ENCODE measurements at places on chromosomes 12 and 14.

DNA sequence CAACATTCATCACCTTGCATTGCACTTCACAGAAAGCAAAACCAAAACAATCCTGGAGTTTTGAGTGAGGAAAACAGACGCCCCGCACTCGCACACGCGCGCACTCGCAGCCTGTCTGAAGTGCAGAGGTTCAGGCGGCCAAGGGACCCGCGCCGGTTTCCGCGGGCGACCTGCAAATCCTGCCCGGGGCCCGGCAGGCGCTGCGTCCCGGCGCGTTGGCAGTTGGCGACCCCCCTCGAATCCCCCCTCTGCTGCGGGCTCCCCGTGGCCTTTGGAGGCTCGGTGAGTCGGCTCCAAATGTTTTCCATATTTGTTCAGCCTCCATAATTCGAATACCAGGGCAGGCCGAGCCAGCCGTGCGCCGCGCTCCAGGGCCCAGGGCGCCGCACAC, at the start of gene SSPN:
TSS of gene SSPN (plus strand) at position 324 of the 391 bp plus-strand sequence. CDS start 100 bp downstream, outside the sequence.
- H3K36me3 ChIP-seq, result no peaks in the 10 kb centered on the region
- peak within 1 kb of the TSS; percentile 86 for H3K27ac ChIP-seq
- H3K4me1 ChIP-seq, result peaks cover 4% of the 10 kb centered on the region
- peak within 1 kb of the TSS; percentile 96 for H3K4me3 ChIP-seq

DNA sequence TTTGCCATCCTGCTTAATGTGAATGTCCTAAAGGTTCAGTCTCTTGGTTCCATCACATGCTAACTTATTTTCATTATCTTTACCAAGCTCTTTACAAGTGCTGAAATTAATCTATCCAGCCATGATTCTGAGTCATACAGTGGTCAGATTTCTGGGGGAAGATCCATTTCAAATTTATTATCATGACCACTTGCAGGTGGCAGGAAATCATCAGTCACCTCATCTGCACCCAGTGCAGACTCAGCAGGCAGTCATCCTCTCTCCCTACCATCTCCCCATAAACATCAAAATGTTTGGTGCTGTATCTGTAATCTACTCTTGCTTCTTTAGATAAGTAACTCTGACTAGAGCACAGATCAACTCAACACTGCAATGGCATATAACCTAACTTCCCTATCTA, 23.5 kb downstream of the ATG14 start:
- no peak overlapping the region for H3K4me3 ChIP-seq
- H3K27ac ChIP-seq, result no peak overlapping the region
- no peaks in the 10 kb centered on the region for H3K27me3 ChIP-seq
- no peak for DNase-seq
- H3K4me1 ChIP-seq, result no peaks in the 10 kb centered on the region

- H3K27me3 ChIP-seq, result no peaks in the 10 kb centered on the region
- no peak for DNase-seq
- H3K4me3 ChIP-seq, result no peak overlapping the region
- no peaks in the 10 kb centered on the region for H3K4me1 ChIP-seq
- no peak overlapping the region for H3K27ac ChIP-seq
- no peaks in the 10 kb centered on the region for H3K36me3 ChIP-seq
Measured at GRCh38 chr14:80017795-80018194, 193.5 kb downstream of the DIO2 start.

DNA sequence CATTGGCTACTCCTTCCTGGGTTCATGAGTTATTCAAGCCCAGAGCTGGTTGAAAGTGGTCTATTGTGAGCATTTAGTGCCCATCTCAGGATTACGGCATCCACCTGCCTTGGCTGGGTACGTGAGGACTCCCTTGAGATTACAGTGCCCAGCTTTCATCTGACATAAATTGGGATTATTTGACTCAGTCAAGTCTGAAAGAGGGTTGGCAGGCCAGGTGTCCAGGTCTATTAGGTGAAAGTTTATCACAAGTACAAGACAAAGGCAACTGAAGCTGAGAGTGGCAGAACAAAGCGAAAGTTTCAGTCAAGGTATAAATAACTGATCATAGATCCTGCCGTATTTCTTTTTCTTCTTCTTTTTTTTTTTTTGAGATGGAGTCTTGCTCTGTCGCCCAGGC, 84.6 kb upstream of the ATF7IP start:
- H3K27ac ChIP-seq, result no peak overlapping the region
- DNase-seq, result no peak
- H3K4me3 ChIP-seq, result no peak overlapping the region

DNA sequence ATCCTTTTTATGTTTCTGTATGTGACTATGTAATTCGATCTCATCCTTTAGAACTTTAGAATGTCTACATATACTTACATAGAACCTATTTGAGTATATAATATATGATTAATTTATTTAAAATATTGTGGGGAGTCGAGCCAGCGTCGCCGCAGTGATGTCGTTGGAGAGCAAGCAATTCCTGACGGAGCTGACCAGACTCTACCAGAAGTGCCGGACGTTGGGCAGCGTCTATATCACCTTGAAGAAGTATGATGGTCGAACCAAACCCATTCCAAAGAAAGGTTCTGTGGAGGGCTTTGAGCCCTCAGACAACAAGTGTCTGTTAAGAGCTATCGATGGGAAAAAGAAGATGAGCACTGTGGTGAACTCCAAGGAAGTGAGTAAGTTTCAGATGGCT, 6.4 kb upstream of the CD27 start:
- H3K4me1 ChIP-seq, result no peaks in the 10 kb centered on the region
- no peaks in the 10 kb centered on the region for H3K27me3 ChIP-seq
- DNase-seq, result no peak
- H3K4me3 ChIP-seq, result no peak overlapping the region
- no peak overlapping the region for H3K27ac ChIP-seq

- DNase-seq, result no peak
- H3K27me3 ChIP-seq, result no peaks in the 10 kb centered on the region
- no peak overlapping the region for H3K4me3 ChIP-seq
- no peaks in the 10 kb centered on the region for H3K36me3 ChIP-seq
- H3K27ac ChIP-seq, result peak overlapping the region; percentile 71
Measured at GRCh38 chr12:107402041-107403022, 283.3 kb upstream of the PWP1 start.

- H3K27me3 ChIP-seq, result peaks cover 89% of the 10 kb centered on the region
- DNase-seq, result no peak
- H3K27ac ChIP-seq, result no peak overlapping the region
- H3K4me1 ChIP-seq, result no peaks in the 10 kb centered on the region
Measured at GRCh38 chr12:113612793-113613192, 141.1 kb upstream of the LHX5 start.

- no peak overlapping the region for H3K27ac ChIP-seq
- DNase-seq, result no peak
- H3K4me3 ChIP-seq, result no peak overlapping the region
- H3K36me3 ChIP-seq, result no peaks in the 10 kb centered on the region
- no peaks in the 10 kb centered on the region for H3K27me3 ChIP-seq
Measured at GRCh38 chr12:42510823-42511222, 78.7 kb downstream of the PRICKLE1 start.

- no peak overlapping the region for H3K27ac ChIP-seq
- H3K4me1 ChIP-seq, result no peaks in the 10 kb centered on the region
- no peaks in the 10 kb centered on the region for H3K27me3 ChIP-seq
- no peak overlapping the region for H3K4me3 ChIP-seq
- peak; percentile 77 for DNase-seq
Measured at GRCh38 chr12:126874427-126875026, 1392.4 kb upstream of the TMEM132C start.

GRCh38 chr12:69684466-69684865, 14.6 kb downstream of the BEST3 start:
- H3K36me3 ChIP-seq, result no peaks in the 10 kb centered on the region
- H3K4me3 ChIP-seq, result no peak overlapping the region
- no peak overlapping the region for H3K27ac ChIP-seq
- H3K27me3 ChIP-seq, result peaks cover 6% of the 10 kb centered on the region

- H3K36me3 ChIP-seq, result no peaks in the 10 kb centered on the region
- no peaks in the 10 kb centered on the region for H3K27me3 ChIP-seq
- H3K4me3 ChIP-seq, result no peak overlapping the region
- no peak overlapping the region for H3K27ac ChIP-seq
Measured at GRCh38 chr14:98623788-98624415, 648.1 kb downstream of the BCL11B start.

DNA sequence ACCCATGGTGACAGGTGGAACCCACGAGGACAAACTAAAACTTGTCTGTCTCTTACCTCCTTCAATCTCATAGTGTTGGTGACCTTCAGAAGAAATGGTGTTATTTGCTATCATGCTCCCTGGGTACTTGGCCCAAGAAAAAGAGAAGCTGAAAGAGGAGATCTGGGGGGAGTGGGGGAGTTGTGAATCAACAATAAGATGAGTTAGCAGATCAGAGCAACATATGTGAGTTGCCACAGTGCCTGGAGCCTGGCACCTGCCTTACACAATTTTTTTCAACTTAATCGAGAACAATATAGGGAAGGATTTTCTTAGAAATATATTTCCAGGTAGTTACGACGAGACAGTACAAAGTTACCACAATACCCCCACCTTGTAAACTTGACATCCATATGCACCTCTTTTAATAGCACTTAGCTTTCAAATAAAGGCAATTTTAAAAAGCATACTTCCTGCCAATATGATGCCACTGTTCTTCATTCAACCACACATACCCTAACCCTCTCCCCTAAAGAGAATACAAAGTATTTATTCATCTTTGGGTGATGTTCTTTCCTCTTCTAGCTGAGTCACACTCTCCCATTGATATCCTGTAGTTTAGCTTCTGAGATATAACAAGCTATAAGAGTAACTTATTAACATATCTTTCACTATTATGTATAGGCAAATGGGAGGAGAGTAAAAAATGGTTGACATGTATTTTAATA, 424.1 kb upstream of the OR4E1 start:
- H3K27ac ChIP-seq, result no peak overlapping the region
- no peak for DNase-seq
- no peaks in the 10 kb centered on the region for H3K36me3 ChIP-seq
- H3K4me1 ChIP-seq, result no peaks in the 10 kb centered on the region
- peaks cover 15% of the 10 kb centered on the region for H3K27me3 ChIP-seq
- no peak overlapping the region for H3K4me3 ChIP-seq

- DNase-seq, result no peak
- no peak overlapping the region for H3K4me3 ChIP-seq
- peaks cover 41% of the 10 kb centered on the region for H3K4me1 ChIP-seq
- H3K27me3 ChIP-seq, result peaks cover 3% of the 10 kb centered on the region
- no peaks in the 10 kb centered on the region for H3K36me3 ChIP-seq
- H3K27ac ChIP-seq, result no peak overlapping the region
Measured at GRCh38 chr14:59160506-59160905, 28.0 kb upstream of the DAAM1 start.

- H3K27me3 ChIP-seq, result no peaks in the 10 kb centered on the region
- H3K27ac ChIP-seq, result no peak overlapping the region
- H3K4me1 ChIP-seq, result no peaks in the 10 kb centered on the region
- peaks cover 65% of the 10 kb centered on the region for H3K36me3 ChIP-seq
Measured at GRCh38 chr12:16019136-16019535, 108.0 kb downstream of the DERA start.

- no peak overlapping the region for H3K4me3 ChIP-seq
- peaks cover 24% of the 10 kb centered on the region for H3K36me3 ChIP-seq
- no peak overlapping the region for H3K27ac ChIP-seq
- no peaks in the 10 kb centered on the region for H3K4me1 ChIP-seq
- DNase-seq, result no peak
Measured at GRCh38 chr12:101743724-101744472, 4.6 kb upstream of the SYCP3 start.

GRCh38 chr12:46164186-46164761, 104.6 kb downstream of the SLC38A1 start:
- no peaks in the 10 kb centered on the region for H3K36me3 ChIP-seq

DNA sequence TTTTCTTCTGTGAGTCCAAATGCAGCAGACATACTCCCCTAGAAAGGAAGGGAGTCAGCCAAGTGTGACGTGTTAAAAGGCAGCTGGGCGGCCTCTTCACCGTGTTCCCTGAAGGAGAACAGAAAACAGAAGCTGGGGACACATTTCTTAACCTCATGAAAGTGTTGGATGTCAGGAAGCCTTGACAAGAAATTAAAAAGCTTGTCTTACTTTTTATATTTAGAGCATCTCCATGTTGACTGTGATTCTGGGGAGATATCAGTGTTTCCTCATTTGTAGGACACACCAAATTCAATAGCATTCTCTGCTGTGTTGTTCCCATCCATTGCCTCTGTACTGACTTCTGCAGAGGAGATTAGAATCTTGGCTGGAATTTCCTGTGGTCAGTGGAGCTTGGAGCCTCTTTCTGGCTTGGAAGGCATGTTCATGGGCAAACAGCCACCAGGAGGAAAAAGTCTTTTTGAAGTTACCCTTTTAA, 93.7 kb downstream of the RMST start:
- peak overlapping the region; percentile 1 for H3K27ac ChIP-seq
- H3K27me3 ChIP-seq, result peaks cover 7% of the 10 kb centered on the region
- H3K4me1 ChIP-seq, result peaks cover 54% of the 10 kb centered on the region
- no peaks in the 10 kb centered on the region for H3K36me3 ChIP-seq

DNA sequence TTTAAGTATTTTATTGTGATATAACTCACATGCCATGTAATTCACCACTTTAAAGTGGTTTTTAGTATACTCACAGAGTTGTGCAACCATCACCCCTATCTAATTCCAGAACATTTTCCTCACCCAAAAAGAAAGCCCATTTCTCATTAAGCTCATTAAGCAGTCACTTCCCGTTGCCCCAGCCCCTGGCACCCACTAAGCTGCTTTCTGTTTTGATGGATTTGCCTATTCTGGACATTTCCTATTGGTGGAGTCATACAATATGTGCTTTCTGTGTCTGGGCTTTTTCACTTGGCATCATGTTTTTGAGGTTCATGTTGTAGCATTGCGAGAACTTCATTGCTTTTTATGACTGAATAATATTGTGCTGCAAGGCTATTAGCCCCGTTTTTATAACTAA, 66.0 kb downstream of the ARL6IP4 start:
- peaks cover 4% of the 10 kb centered on the region for H3K4me1 ChIP-seq
- DNase-seq, result no peak
- no peak overlapping the region for H3K4me3 ChIP-seq
- H3K27me3 ChIP-seq, result peaks cover 9% of the 10 kb centered on the region
- H3K27ac ChIP-seq, result no peak overlapping the region
- no peaks in the 10 kb centered on the region for H3K36me3 ChIP-seq

DNA sequence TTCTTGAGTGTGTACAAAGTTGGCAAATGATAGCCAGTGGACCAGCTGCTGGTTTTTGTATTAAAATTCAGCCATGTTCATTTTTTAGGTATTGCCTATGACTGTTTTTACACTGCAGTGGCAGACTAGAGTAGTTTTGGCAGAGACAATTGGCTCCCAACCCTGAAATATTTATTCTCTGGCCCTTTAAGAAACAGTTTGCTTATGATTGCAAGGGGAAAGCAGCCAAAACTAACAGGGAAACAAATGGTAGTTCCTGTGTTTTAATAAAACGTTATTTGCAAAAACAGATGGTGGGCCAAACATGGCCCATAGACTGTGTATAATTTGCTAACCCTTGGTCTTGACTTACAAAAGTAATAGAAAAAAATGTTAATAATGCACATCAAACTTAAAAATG, 110.2 kb downstream of the ALX1 start:
- H3K4me1 ChIP-seq, result peaks cover 14% of the 10 kb centered on the region
- no peaks in the 10 kb centered on the region for H3K36me3 ChIP-seq
- no peaks in the 10 kb centered on the region for H3K27me3 ChIP-seq
- H3K27ac ChIP-seq, result no peak overlapping the region

GRCh38 chr12:31021181-31021580, 52.5 kb upstream of the DDX11 start:
- H3K27ac ChIP-seq, result no peak overlapping the region
- peaks cover 25% of the 10 kb centered on the region for H3K27me3 ChIP-seq
- DNase-seq, result no peak
- H3K4me1 ChIP-seq, result peaks cover 1% of the 10 kb centered on the region
- no peak overlapping the region for H3K4me3 ChIP-seq

Data from type B pancreatic cell (in vitro differentiated cells).